ENCODE measurements at places on chromosomes 2 and 18.
A peak's percentile ranks its signal among the peaks of the same experiment; 100 is the strongest.

GRCh38 chr2:54839461-54840255 is 116.2 kb downstream of the EML6 start:
- DNase-seq: no peak

- DNase-seq: no peak
Measured at GRCh38 chr18:26654616-26655524, 106.5 kb upstream of the KCTD1 start.

GRCh38 chr2:157476953-157477709 is 33.2 kb upstream of the CYTIP start:
- no peak for DNase-seq

DNA sequence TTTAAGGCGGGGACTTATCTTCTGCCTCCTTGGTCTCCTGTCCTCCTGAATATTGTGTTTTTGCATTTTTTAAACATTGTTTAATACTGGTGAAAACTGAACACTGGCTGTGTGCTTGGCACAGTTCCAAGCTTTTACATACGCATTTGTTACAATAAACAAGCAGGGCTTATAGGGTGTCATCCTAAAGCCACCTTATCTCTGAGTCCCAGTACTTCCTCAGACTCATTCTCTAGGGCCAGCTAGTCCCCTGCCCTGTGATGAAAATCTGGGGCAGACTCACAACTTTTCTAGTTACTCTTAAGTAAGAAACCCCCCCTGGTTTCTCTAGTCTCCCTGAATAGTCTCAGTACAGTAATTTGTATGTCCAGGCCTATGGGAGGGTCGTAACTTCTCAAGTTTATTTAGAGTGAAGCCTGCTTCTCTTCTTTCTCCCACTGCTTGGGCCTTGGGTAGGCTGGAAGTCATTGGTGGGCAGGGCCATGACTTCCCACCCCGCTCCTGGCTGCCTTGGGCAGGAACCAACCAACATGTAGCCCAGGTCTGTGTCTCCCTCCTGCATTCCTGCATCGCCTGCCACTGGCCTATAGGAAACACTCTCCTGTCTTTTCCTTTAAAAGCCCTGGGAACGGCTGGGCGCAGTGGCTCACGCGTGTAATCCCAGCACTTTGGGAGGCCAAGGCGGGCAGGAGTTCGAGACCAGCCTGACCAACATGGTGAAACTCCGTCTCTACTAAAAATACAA is 7.7 kb upstream of the KCNE4 start:
- DNase-seq: no peak

- DNase-seq: no peak
Measured at GRCh38 chr18:56825321-56825720, 174.2 kb downstream of the WDR7 start.

DNA sequence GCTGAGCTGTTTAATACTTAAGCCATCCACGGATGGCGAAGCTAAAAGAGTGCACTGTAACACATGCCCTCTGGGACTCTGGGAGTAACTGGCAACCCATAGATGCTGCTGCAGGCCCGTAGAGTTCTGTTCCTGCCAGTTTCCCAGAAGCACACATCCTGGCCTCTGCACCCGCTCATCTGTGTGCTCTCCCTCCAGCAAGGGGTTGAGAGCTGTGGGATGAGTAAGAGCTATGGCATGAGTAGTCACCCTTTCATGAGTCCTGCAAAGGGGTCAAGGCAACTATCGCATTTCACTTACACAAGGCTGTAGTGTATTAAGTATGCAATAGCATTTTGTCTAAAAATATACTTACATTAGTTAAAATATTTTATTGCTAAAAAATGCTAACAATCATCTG is 1341.8 kb upstream of the NXPH2 start:
- peak; percentile 35 for DNase-seq

- DNase-seq: peak; percentile 44
Measured at GRCh38 chr2:71801969-71802368, 345.7 kb downstream of the CYP26B1 start.

DNA sequence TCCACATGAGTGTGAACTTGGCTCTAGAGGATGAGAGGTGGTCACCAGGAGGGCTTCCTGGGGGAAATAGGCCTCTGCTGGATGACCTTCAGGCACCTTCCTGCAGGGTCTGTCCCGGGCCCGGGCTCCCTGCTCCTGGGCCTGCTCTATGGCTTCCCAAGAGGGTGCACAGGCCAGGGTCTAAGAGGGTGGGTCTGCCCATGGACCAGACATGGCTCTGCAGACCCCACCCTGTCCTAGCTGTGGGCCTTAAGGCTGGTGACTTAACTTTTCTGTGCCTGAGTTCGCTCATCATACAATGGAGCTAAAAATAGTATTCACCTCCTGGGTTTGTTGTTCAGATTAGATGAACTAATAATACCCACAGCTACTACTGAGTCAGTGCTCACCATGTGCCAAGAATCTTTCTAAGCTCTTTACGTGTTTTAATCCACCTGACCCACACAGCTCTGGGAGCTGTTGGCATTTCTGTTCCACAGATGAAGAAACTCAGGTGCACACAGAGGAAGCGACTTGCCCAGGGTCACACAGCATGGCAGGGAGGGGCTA is 14.4 kb downstream of the INHBB start:
- peak; percentile 13 for DNase-seq

DNA sequence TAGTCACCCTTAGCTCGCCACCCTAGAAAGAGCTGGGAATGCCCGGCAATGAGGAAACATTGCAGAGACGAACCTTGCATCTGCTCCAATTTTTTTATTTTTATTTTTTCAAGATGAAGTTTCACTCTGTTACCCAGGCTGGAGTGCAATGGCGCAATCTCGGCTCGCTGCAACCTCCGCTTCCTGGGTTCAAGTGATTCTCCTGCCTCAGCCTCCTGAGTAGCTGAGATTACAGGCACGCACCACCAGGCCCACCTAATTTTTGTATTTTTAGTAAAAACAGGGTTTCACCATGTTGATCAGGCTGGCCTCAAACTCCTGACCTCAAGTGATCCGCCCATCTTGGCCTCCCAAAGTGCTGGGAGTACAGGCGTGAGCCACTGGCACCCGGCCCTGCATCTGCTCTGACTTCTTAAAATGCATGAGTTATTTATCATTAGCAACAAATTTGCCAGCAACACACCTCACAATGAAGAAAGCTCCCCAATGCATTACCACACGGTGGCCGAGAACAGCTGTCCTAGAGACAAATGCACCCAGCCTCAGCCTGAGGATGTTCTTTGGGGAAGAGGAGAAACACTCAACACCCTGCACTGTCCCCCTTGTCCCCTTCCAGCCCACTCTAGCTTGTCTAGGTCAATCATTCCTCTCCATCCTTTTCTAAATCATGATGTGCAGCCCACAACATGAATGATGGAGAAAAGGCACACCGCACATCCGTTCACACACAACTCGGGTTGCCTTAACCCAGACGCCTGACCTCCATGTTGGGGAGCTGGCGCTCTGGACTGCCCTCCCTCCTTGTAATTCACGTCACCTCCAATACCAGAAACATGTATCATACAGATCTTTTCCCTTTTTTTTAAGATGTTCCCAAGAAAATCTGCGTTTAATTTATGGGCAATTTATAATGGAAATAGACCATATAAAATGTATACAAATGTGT is 46.9 kb downstream of the TTC32 start:
- no peak for DNase-seq

DNA sequence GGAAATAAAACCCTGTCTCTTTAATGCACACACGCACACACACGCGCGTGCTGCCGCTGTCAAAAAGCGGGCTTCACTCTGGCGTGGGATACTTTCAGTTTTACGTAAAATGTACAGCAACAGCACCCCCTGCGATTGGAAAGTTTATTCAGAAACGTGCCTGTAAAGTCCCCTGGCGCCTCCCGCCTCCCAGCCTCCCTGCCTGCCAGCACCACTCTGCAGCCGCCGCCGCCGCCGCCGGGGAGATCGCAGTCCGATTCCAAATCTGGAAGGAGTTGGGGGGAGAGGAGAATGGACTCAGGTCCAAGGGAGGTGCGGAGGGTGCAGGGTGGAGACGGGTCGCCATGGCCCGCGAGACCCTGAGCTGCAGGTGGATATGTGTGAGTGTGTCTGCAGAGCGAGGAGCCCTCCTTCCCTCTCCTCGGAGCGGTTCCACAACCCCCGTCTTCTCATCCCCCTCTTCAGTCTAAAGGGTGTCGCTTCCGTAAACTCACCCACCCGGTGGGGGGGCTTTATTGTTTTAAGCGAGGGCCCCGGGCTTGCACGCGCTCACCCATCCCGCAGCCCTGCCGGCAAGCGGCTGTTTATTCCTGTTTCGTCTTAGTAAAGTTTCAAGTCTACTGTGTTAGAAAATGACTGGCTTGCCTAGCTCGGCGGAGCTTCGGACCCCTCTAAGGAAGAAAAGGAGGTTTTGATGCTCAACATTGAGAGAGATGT is 1.8 kb upstream of the BCL11A start:
- peak; percentile 40 for DNase-seq

DNA sequence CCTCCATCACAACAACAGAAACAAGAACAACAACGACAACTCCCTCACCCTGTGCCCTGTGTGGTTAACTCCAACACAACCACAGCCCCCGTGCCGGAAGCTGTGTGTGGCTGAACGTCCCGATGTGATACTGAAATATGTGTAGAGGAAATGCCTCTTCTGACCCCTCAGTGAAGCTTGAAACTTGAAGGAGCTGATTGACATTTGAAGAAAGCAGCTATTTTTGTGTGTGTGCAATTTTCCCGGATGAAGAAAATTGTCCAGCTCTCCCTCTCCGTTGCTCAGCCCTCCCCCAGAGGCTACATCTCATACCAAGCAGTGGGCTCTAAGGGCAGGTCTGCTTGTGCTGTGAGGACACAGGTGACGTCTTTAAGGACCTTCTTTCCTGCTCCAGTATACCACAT is 173.8 kb downstream of the ICOS start:
- no peak for DNase-seq

GRCh38 chr2:189255711-189256110 is 76.2 kb upstream of the COL5A2 start:
- DNase-seq: no peak

- no peak for DNase-seq
Measured at GRCh38 chr18:48815179-48815515, 135.6 kb downstream of the SMAD7 start.

DNA sequence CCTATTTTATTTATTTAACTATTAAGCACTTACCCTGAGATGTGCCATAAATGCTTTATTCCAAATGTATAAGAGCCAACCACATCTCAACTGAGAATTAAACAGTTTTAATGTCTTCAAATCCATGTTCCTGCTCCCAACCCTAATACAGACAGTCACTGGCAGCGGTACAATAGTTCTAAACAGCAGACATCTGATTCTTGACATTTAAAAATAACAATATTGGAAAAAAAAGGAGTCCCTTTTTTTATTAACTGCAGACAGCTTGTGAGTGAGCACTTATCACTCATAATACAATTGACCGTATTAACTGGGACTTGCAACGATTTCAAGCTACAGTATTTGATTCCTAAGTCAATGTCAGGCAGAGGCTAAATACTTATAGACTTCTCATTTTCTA is 424.6 kb downstream of the TGIF1 start:
- DNase-seq: no peak

- no peak for DNase-seq
Measured at GRCh38 chr2:141508806-141509595, 621.8 kb downstream of the LRP1B start.

GRCh38 chr2:221731432-221732145 is 159.5 kb upstream of the EPHA4 start:
- no peak for DNase-seq

GRCh38 chr2:236765478-236765877 is 195.9 kb downstream of the ACKR3 start:
- no peak for DNase-seq

GRCh38 chr2:71122387-71123298 is 7.4 kb downstream of the MCEE start:
- DNase-seq: no peak

GRCh38 chr2:180596453-180596852 is 384.0 kb upstream of the UBE2E3 start:
- DNase-seq: no peak

- no peak for DNase-seq
Measured at GRCh38 chr18:13606604-13607254, 119.6 kb downstream of the FAM210A start.

DNA sequence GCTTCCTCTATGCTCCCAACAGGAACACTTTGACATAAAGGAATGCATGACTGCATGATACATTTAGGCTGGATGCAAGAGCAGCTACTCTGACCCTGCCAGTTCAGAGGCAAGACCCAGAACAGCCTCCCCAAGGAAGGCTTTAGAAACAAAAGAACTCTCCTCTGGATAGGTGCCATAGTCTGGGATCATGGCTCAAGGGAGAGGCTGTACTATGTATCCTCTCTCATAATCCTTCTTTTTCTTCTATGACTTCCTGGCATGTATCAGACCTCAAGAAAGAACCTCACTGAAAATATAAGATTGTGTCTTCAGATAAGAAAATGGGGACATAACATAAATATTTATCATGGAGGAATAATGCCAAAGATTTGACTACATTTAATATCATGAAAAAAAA is 194.0 kb upstream of the LYPD1 start:
- no peak for DNase-seq

DNA sequence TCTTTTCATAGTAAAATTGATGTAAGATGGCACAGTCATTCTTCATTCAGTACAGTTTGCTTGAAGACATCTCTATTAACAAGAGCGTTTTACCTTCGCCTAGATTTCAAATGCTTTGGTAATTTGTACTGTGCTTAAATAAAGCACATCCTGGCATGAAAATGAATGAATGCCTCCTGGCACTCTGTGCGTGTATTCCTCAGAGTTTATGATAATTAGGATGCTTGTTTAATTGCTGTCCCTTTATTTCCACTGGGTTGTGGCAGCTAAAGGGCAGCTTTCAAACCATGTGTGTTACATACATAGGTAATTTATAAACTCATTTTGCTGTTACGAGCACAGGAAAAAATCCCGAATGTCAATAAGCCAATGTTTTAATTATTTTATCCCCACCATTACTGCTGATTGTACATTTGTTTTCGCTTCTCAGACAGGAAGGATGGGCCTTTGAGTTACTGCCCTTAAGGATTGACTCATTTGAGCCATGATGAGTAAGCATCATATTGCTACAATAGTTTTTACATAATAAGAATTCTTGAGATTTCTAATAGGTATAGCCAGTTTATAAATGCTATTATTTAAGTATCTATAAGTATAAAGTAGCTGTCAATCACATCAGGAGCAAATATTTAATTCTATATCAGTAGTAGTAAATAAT is 516.5 kb downstream of the XIRP2 start:
- peak; percentile 72 for DNase-seq

- DNase-seq: peak; percentile 89
Measured at GRCh38 chr2:234963773-234964615, 12.2 kb downstream of the SH3BP4 start.

DNA sequence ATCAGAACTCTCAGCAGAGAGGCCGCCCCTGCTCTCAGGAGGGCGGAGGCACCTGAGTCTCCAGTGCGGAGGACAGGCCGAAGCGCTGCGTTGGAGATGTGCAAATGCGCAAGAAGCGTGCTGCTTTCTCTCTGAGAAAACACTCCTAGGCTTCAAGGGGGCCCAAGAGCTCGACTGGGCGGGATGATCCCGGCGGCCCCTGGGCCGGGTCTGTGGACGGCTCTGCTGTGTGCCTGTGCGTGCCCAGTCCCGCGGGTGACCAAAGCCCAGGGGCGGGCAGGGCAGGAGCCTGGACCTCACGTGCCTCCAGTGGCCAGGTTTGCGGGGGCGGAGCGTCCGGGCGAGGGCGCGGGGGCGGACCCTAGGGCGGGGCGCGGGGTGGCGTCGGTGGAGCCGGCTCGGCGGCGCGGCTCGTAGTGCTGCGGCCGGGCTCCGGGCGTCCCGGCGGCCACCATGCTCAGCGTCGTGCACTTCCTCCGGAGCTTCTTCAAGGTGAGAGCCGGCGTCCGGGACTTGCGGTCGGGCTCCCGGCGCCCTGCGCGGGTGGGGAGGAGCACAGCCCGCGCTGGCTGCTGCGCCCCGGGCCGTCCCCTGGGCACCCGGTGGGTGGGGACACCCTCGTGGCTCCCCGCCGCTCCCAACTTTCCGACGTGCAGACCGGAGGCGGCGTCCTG is at the start of gene ARHGEF4:
Gene ARHGEF4 (plus strand): TSS at position 414 of the 674 bp plus-strand sequence. CDS start 40 bp downstream, at position 454.
- DNase-seq: peak; percentile 46

- DNase-seq: peak; percentile 73
Measured at GRCh38 chr2:182949572-182950189, 83.2 kb upstream of the FRZB start.
